Stimulated activated CD8-positive, alpha-beta memory T cell treated with anti-CD3 and anti-CD28 coated beads, Interleukin-12 subunit alpha, Interleukin-12 subunit beta, amount 100 ng/mL, for 1 hour (primary cell): ENCODE measurements at places on chromosomes 1 and 21.
A peak's percentile ranks its signal among the peaks of the same experiment; 100 is the strongest.

DNA sequence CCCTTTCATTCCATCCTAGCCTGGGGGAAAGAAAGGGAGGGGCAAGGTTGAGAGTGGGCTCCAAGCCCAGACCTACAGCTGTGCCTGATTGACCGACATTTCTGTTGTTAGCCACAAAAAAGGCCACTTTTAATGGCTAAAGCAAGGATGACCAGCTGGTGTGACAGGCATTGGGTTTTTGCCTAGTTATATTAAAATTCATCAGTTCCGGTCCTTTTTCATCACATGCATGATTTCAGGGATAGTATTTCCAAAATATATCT, 192.3 kb downstream of the ZNF326 start:
- DNase-seq: no peak

DNA sequence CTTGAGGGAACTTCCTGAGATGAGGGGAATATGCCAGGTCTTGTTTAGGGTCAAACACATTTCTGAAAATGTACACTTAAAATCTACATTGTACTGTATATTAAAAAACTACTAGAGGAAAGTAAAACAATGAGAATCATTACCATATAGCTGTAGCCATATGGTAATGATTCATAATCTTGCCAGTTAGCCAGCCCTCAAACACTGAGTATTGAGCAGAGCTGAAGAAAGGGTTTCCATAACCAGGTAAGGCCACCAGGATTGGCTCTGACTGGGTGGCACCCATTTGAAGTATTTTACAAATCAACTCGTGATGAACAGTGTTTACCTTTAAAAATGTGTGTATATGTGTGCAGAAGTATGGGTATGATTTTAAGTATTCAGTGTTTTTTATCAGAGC, 226.7 kb downstream of the SLC45A1 start:
- no peak for DNase-seq

DNA sequence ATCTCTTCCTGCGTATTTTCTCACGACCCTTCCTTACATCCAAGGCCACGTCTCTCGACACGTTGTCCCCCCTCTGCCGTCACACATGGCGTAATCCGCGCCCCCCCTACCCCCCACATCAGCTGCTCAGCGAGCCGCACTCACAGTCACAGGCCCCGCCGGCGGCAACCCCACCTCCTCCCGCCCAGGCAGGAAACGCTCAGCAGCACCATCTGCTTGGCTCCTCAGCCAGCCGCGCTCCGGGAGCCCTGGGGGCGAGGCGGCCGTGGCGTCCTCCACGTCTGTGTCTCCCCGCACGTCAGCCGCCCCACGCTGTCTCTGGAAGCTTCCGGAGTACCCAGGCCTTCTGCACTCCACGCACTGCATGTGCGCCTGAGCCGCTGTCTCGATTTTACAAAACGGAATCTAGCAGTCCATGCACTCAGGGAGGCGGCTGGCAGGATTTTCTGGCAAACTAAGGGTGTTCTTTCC, 64.6 kb downstream of the SIK1 start:
- DNase-seq: peak; percentile 63

DNA sequence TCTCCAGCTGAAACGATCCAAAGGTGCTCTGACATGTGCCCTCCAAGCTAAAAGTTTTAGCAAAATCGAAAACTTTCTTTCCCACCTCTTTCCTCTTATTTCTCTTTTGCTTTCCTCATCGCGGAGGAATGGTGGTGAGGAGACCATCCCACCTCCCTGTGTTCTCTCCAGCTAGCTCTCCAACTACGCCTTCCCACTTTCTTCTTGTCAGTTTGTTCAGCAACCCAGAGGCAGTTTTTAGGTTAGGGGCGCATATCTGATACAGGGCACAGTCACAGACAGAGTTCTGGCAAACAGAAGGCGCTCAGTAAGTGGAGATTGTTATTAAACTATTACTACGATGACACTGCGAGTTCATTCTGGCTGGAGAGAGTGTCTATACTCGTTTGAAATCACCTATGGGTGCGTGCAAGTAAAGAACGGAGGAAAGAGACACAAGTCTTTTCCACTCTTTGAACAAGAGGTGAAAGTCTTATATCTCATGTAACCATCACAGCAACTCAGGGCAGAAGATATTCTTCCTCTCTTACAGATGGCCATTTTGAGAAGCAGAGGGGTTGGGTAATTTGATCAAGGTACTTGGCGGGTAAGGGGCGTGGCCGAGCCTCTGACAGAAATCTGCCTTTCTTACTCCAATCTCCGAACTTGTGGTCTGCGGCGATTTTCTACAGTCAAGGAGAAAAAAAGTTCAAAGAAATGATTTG, 13.9 kb downstream of the HLX start:
- no peak for DNase-seq

- no peak for DNase-seq
Measured at GRCh38 chr1:23556635-23557470, 2.4 kb downstream of the ID3 start.

DNA sequence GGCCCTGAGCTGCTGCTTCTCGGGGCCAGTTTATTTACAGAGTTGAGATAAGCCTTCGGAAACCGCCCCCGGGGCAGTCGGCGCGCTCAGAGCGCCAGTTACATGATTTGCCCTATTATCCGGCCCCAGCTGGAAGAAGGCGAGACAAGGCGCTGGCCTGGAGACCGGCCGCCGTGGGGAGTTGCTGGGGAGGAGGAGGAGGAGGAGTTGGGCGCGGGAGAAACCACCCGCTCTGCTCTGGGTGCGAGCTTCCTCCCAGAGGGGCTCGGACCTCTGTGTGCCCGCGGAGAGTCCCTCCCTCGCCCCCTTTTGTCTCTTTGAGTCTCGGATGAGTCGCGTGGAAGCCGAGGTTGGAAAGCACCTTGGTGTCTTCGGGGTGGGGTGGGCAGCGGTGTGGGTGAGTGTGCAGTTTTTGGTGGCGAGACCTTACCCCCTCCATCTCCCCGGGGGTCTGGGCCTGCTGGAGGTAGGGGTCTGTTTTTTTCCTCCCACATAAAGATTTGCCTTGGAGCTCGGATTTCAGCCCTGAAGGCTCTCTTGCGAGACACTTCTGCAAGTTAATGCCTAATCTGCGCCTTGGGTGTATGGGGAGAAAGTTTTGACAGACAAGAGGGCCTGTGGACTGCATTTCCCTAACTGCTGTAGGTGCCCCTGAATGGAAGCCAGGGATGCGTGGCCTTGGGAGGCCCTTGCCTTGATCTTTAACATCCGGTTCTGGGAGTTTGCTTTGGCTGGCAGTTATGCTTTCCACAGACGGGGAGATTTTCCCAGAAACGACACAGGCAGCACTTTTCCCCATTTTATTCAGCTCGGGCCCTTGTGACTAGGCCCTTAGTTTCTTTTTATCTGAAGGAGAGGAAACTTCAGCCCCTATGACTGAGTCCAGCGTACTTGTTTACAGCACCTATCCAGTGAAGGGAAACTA, 80.0 kb downstream of the NDUFS5 start:
- no peak for DNase-seq

DNA sequence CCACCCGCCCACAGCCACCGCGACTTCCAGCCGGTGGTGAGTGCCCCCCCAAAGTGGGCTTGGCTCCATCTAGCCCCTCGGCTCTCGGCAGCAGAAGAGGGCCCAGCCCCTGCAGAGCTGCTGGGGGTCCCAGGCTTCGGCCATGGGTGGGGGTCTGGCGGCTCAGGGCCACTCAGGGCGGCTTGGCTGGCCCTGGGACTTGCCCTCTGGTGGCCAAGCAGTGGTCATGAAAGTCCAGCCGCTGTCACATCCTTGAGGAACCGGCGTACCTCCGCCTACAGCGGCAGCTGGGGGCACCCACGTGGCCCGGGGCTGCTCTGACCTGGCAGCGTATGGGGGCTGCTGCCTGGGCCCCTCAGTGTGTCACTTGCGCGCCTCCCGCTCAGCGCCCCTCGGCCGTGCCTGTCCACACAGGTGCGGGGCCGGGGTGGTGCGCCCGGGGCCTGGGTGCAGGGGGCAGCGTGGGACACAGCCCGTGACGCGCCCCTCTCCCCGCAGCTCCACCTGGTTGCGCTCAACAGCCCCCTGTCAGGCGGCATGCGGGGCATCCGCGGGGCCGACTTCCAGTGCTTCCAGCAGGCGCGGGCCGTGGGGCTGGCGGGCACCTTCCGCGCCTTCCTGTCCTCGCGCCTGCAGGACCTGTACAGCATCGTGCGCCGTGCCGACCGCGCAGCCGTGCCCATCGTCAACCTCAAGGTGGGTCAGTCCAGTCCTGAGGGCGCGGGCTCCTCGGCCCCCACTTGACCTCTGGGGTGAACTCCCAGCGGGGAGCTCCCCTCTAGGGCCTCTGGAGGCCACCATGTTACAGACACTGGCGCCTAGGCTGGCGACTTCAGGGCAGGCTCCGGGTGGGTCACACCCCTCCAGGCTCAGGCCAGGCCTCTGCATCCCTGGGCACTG, 32.4 kb downstream of the SLC19A1 start:
- no peak for DNase-seq

- no peak for DNase-seq
Measured at GRCh38 chr1:169318536-169319244, 48.9 kb downstream of the NME7 start.

- no peak for DNase-seq
Measured at GRCh38 chr1:113808450-113809195, 3.7 kb downstream of the RSBN1 start.

DNA sequence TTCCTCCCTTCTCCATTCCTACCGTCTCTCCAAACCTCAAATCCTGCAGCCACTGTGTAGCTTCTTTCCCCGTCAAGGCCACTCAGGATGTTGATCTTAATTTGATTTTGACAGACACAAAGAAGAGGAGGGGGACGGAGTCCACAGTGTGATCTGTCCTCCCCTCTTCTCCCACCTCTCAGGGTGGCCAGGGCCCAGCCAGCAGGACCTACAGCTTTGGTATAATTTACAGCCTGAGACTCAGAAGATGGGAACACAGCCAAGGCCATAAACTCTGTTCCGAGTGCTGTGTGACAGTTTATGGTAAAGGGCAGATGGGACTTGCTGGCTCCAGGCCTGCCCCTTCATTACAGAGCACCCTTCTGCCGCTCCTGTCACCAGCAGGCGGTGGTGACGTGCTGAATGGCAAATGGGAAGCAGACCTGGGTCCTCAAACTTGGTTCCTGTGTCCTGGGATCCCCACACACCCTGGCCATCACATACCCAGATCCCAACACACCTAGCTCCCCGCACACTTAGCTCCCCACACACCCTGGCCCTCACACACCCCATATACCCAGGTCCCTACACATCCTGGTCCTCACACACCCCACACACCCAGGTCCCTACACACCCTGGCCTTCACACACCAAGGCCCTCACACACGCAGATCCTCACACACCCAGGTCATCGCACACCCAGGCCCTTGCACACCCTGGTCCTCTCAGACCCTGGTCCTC, 71.6 kb downstream of the CD2 start:
- no peak for DNase-seq

DNA sequence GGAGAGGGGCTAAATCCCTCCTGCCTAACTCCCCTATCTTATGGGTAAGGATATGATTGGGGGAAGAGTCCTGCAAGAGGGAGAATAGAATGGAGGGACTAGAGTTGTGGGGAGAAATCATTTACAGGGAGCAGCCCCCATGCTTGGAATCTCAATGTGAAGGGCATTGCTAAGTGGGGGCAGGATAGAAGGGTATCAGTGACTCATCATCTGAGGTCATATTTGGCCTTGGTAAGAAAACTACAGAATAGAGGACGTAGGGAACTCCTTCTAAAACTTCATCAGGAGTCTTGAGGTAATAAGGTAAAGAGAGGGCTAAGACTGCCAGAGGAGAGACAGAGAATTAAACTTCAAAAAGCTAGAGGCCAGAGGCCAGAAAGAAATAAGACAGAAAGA, 487 bp downstream of the HJV start:
- no peak for DNase-seq

- DNase-seq: no peak
Measured at GRCh38 chr1:25099343-25099951, 132.9 kb downstream of the SYF2 start.

GRCh38 chr1:186214791-186215190, 160.3 kb downstream of the TPR start:
- no peak for DNase-seq

- no peak for DNase-seq
Measured at GRCh38 chr21:37909936-37910335, 6.3 kb downstream of the KCNJ6 start.

DNA sequence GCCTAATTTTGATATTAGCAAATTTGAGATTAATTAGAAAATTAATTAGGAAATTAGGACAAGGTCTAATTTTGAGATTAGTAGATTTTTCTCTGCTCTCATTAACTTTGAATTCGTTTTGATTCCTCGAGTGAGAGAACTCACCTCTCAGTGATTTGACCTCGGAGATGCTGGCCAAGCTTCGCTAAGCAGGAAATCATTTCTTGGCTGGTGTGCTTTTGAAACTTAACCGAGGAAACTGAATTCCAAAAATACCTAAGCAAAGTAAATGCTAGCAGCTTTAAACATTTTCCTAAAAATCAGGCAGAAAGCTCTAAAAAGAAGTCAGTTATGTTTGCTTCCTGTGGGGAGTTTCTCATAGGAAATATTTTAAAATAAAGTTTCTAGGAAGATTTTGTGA, 34.9 kb downstream of the CDC14A start:
- no peak for DNase-seq

GRCh38 chr1:3192825-3193224, 123.8 kb downstream of the PRDM16 start:
- DNase-seq: no peak

GRCh38 chr1:195200772-195201171, 1407.5 kb downstream of the KCNT2 start:
- no peak for DNase-seq

GRCh38 chr21:46610018-46610701, 5.3 kb upstream of the S100B start:
- DNase-seq: no peak

GRCh38 chr1:195065437-195065836, 1542.8 kb downstream of the KCNT2 start:
- DNase-seq: no peak

DNA sequence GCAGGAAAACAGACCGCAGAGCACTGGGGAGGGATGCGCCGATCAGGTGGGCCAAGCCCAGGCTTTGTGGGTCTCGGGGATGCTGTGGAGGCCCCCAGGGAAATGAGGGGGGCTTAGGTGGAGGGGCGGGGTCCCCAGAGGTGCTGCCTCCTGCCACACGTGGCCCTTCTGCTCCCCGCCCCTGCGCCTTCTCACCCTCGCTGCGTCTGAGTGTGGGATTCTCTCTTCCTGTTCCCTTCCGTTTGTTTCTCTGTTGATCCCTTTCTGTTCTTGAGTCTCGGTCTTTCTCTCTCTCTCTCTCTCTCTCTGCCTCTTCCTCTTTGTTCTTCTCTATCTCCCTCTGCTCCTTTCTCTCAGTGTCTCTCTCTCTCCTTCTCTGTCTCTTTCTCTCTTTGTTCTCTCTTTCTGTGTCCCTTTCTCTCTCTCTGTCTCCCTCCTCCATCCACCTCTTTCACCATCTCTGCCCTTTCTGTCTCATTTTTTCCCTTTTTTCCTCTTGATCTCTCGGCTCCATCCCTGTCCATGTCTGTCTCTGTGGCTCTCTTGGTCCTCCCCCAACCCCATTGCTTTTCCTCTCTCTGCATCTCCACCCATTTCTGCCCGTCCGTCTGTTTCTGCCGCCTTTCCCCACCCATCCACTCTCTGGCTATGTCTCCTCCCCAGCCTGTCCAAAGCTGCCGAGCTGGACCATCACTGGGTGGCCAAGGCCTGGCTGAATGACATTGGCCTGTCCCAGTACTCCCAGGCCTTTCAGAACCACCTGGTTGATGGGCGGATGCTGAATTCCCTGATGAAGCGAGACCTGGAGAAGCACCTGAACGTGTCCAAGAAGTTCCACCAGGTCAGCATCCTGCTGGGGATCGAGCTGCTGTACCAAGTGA, 52.4 kb upstream of the TMEM51 start:
- DNase-seq: no peak
